ENCODE measurements at places on chromosomes 2 and 18. TPM values are rescaled to one million over a fixed set of nuclear protein-coding genes. Genes with fewer than 3 reads are reported as not detected.

DNA sequence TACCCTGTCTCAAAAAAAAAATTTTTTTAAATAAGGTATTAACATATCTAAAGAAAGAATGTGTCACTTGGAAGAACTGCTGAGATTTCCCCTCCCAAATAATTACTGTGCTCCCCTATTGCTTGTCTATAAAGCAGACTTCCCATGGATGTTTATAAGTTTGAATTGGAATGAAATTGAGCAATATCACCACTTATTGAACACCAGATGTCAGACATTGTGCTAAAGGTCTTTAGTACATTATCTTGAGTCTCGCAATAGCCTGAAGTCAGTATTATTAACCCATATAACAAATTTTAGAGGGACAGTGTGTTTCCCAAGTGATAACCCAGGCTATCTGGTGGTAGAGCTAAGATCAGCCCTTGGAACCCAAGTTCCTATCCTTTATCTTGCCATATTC lies 102.9 kb upstream of the MSH2 start:
- H3K27ac ChIP-seq = no peak overlapping the region
- no peaks in the 10 kb centered on the region for H3K36me3 ChIP-seq
- no peak overlapping the region for H3K4me3 ChIP-seq
- no peaks in the 10 kb centered on the region for H3K27me3 ChIP-seq
- DNase-seq = no peak

DNA sequence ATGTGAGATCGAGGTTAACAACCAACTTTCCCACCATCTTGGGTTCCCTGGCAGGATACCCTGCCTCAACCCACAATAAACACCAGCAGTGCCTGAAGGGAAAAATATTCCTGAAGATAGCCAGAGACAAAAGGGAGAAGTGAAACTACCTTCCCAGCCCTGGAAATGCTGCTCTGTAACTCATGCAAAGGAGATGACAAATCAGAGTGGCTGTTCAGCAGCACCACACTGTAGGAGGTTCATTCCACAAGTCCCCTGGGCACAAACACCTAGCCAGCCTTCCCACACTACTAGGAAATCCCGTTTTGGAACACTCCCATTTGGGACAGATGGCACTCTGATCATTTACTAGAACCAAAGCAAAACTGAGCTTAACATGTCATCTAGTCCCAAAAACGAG lies 190.7 kb upstream of the RBBP8 start:
- DNase-seq = no peak
- no peaks in the 10 kb centered on the region for H3K36me3 ChIP-seq
- no peaks in the 10 kb centered on the region for H3K27me3 ChIP-seq
- no peak overlapping the region for H3K27ac ChIP-seq
- H3K4me1 ChIP-seq = no peaks in the 10 kb centered on the region

DNA sequence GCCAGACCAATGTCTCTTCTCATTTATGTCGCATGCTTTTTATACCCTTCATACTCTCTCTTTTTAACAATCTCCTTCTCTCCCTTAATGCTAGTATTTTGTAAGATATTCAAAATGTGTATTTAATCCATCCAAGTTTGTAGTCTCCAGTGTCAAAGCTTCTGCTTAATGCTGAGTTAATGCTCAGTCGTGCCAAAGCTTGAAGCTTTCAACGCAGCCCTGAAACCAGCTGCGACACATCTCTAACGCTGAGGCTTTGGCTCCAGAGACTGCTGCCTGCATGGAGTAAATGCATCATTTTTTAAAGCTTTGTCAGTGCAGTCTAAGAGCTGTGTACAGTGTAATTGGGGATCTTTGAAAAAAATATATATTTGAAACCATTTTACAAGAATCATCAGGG lies 2108.8 kb upstream of the PIK3C3 start:
- H3K27ac ChIP-seq = no peak overlapping the region
- no peaks in the 10 kb centered on the region for H3K27me3 ChIP-seq
- H3K4me3 ChIP-seq = no peak overlapping the region
- H3K36me3 ChIP-seq = no peaks in the 10 kb centered on the region
- DNase-seq = no peak

HOXD10 gene
- not detected for total RNA-seq

CYP26B1 gene
- not detected for total RNA-seq

FN1 gene
- not detected for total RNA-seq

OXER1 gene
- total RNA-seq = not detected

Data from CD4-positive, alpha-beta memory T cell (primary cell).